ENCODE measurements at places on chromosomes 1 and 21. TPM values are rescaled to one million over a fixed set of nuclear protein-coding genes. Genes with fewer than 3 reads are reported as not detected.

DNA sequence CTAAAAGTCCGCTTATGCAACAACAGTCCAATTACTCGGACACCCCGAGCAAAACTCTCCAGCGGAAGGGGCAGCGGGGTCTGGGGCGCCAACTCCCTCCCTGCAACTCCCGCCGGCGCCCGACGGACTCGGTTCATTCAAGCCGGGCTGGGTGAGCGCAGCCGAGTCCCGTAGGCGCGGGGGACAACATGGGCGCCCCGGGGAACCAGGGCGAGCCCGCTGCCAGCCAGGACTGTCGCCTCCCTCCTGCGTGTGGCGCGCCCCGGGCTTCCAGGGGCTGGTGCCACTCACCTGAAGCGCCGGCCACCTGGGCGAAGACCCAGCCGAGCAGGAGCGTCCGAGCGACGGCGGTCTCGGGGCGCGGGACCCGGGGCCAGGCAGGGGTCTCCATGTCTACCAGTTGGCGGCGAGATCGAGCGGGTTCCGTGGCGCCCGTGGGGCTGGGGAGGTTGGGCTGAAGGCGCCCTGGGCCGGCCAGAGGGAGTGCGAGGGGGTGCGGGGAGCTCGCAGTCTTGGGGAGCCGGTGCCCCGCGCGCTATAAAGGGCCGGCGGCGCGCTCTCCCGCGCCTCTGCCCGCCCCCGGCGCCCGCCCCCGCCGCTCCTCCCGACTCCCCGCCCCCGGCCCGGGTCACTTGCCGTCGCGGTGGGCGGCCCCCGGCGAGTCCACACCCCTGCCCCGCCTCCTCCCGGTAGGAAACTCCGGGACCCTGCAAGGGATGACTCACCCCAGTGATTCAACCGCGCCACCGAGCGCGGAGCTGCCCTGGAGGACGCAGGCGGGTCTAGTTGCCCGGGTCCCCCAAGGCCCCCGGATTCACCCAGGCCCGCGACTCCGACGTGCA, at the start of gene F3:
F3 (minus strand) TSS at position 514 of the 842 bp plus-strand sequence; CDS start at position 391, 123 bp downstream.
- peak; percentile 6 for DNase-seq

DNA sequence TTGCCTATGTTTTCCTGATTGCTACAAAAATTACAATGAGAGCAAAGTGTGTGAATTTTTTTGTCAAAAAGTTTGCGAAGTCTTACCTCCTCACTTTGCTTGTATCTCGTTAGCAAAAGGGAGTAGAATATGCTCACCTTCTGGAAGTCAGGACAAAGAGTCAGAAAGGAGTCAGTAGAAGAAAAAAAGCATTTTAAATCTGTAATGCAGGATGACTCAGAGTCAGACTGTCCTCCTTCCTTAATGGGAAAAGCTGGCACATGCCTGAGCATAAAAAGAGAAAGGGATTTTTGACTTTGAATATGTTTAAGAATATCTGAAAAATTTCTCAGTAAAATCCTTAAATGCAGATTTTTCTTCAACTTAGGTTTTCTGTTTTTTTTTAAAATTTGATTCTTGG, 14.2 kb upstream of the VN1R5 start:
- DNase-seq: no peak

DNA sequence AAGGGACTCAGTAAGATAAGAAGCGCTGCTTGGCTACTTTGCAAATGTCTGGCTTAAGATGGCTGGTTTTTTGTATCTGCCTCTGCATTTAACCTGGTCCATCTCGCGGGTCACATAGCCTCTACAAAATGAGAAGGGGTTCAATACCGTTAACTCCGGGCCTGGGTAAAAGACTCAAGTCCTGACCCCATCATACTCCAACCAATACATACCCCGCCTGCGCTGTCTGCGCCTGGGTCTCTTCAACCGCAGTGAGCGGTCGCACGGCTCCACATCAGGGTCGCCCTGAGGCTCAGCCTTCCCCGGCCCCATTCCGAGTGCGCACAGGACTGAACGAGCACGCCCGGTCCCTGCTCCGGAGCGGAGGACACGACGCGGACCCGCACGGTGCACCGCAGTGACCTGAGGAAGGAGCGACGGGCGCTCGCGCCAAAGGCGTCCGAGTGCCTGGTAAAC, 558 bp upstream of the PGD start:
- no peak for DNase-seq

DNA sequence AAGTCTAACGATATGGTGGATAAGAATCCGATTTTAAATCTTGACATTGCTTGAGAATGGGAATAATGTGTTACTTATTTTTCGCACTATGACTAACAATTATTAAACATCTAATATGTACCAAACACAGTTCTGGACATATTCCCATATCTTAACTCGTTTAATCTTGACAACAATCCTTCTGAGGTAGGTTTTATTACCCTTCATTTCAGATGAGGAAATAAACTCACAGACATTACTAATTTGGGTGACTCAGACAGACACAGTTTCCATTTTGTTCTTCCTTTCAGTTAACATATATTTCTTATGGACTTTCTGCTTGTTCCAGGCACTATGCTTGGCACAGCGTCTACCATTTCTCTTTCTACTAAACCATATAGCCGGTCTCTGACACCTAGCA, 244.8 kb downstream of the SMYD3 start:
- DNase-seq: no peak

- no peak for DNase-seq
Observed at GRCh38 chr1:182237329-182237728, 154.3 kb downstream of the GLUL start.

DNA sequence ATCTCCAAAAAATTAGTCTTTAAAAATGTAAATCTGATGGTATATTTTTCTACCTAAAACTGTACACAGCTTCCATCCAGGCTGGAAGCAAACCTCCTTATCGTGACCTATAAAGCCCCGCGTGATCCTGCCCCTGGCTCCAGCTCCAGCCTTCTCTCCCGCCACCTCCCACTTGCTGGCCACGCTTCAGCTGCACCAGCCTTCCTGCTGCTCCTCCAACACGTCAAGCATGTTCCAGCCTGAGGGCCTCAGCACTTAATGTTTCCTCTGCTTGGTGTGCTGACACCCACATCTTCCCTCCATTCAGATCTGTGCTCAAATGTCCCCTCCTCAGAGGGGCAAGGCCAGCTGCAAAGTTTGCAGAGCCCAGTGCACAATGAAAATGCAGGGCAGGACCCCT, 123.5 kb upstream of the MAGI3 start:
- DNase-seq: no peak

DNA sequence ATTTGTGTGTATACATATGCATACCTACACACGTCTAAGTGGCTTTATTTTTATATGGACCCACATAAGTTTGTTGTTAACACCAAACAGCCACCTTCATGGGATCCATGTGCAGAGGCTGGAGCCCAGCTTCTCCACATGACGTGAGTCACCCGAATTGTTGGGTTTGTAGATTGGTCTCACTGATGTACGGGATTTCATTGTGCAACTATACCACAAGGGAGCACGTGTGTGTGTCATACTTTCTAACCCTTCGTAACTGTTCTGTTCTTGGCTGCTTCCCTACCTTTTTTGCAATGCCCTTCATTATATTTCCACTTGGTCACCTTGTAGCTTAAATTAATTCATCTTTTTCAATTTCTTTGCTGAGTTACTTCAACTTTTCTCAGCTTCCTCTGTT, 21.0 kb downstream of the SPRTN start:
- DNase-seq: no peak

GRCh38 chr1:153534226-153534924, 1.4 kb downstream of the S100A6 start:
- no peak for DNase-seq

DNA sequence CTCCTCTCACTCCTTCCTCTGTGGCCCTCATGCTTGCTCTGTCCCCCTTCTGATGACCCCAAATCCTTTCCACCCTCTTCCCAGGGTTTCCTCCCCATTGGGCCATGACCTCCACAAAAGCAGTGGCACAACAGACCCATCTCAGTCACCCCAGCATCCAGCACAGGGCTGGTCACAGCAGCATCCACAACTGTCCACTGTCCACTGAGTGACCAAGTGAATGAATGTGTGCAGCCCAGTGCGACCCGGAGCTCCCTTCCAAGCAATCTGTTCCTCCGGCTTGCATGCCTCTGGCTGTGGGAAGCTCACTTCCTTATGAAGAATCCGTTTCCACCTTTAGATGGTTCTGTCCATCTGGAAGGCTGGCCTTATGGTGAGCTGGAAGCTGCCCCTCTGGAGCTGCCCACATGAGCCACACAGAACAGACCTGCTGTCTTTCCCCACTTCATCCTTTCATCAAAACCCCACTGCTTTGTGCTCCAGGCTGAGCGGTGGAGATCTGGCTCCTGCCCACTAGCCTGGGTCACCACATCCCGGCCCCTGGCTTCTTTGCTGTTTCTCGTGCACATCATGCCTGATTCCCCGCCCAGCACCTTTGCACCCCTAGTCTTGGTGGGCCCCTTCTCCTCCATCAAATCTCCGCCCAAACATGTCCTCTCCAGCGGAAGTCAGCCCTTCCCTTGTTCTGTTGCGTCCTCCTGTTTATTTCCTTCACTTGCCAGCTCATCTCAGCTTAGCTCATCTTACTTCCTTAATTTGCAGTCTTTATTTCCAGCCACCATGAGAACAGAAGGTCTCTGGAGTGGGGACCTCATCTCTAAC, 56.4 kb downstream of the EDN2 start:
- no peak for DNase-seq

DNA sequence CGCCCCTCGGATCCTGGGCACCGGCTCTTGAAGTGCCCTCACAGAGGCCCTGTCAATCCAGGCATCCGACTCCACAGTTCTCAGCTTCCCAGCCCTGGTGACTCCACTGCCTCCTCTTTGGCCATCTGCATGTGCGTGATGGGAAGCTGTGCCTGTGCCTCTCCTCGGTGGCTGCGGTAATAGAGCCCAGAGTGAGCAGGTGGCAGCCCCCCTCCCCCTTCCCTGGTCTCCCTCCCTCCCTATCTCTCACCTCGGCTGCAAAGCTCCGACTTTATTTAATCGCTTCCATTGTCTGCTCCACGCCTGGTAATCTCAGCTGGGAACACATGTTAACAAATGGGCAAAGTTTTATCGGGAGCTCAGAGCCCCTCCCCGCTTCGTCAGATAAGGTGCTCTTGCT, 91.9 kb downstream of the IGSF21 start:
- no peak for DNase-seq

- no peak for DNase-seq
Observed at GRCh38 chr1:12426030-12426429, 192.0 kb downstream of the DHRS3 start.

The SLC9A1 gene
- total RNA-seq: 17.7 TPM

The ADARB1 gene
- 36.9 TPM for total RNA-seq
